ENCODE measurements at places on chromosomes 1 and 21. TPM values are rescaled to one million over a fixed set of nuclear protein-coding genes. Genes with fewer than 3 reads are reported as not detected.

- no peak for DNase-seq
- no peaks in the 10 kb centered on the region for H3K27me3 ChIP-seq
- H3K4me1 ChIP-seq = no peaks in the 10 kb centered on the region
- H3K4me3 ChIP-seq = no peak overlapping the region
- no peaks in the 10 kb centered on the region for H3K36me3 ChIP-seq
These were observed 33.7 kb downstream of the XCL2 start for GRCh38 chr1:168509875-168510791.

GRCh38 chr1:234820597-234820996 lies 210.6 kb upstream of the IRF2BP2 start:
- no peaks in the 10 kb centered on the region for H3K4me1 ChIP-seq
- no peaks in the 10 kb centered on the region for H3K27me3 ChIP-seq
- H3K4me3 ChIP-seq = no peak overlapping the region
- H3K27ac ChIP-seq = no peak overlapping the region
- H3K36me3 ChIP-seq = no peaks in the 10 kb centered on the region
- peak; percentile 20 for DNase-seq

FAM110D gene
- total RNA-seq = not detected

- H3K4me1 ChIP-seq = peaks cover 40% of the 10 kb centered on the region
- DNase-seq = no peak
- H3K27ac ChIP-seq = no peak overlapping the region
- no peaks in the 10 kb centered on the region for H3K36me3 ChIP-seq
These were observed 1.3 kb upstream of the EFNA3 start for GRCh38 chr1:155077346-155077745.

DNA sequence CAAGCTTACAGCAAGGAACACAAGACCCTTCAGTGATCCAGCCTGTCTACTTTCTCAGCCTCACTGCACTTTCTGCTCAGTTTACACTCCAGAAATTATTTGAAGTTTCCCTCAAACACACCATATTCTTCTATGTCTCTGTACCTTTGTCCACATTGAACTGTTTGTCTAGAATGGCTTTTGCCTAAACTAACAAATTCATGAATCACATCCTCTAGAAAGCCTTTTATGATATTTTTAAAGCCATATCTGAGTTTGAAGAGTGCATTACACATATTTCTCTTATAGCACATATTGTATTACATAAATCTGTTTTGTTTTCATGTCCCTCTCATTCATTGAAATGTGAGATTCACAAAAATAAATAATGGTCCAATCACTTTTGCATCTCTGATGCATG lies 446.0 kb upstream of the ZRANB2 start:
- DNase-seq = no peak
- no peak overlapping the region for H3K4me3 ChIP-seq
- no peaks in the 10 kb centered on the region for H3K4me1 ChIP-seq

DNA sequence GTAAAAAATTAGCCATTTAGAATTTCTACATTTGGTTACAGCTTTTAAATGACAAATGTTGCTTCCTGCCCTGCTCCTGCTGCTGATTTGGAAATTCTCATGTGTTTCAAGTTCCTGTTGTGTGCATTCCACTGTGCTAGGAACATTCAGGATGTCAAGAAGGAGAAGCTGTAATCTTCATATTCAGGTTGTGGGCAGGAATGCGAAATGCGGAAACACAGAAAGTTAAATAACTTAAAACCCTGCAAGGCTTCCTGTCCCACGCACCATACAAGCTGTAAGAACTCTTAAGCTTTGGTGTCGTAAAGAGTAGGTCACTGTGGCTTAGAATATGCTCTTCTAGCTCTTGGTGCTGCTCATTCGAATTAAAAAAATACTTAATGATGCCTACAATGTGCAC lies 52.6 kb downstream of the S100B start:
- H3K27me3 ChIP-seq = no peaks in the 10 kb centered on the region
- no peaks in the 10 kb centered on the region for H3K4me1 ChIP-seq
- DNase-seq = no peak
- H3K27ac ChIP-seq = no peak overlapping the region

CHODL gene
- total RNA-seq = 0.14 TPM

NBPF6 gene
- total RNA-seq = not detected

GRCh38 chr1:177080564-177080963 lies 83.9 kb downstream of the ASTN1 start:
- no peaks in the 10 kb centered on the region for H3K36me3 ChIP-seq
- H3K27ac ChIP-seq = no peak overlapping the region
- no peak overlapping the region for H3K4me3 ChIP-seq
- H3K27me3 ChIP-seq = peaks cover 3% of the 10 kb centered on the region
- no peaks in the 10 kb centered on the region for H3K4me1 ChIP-seq

- H3K27ac ChIP-seq = no peak overlapping the region
- H3K27me3 ChIP-seq = no peaks in the 10 kb centered on the region
- no peak for DNase-seq
- no peaks in the 10 kb centered on the region for H3K36me3 ChIP-seq
- H3K4me3 ChIP-seq = no peak overlapping the region
- H3K4me1 ChIP-seq = no peaks in the 10 kb centered on the region
These were observed 178.9 kb downstream of the PDE4B start for GRCh38 chr1:65971547-65971946.

LCE1D gene
- total RNA-seq = not detected

HES2 gene
- total RNA-seq = not detected

DNA sequence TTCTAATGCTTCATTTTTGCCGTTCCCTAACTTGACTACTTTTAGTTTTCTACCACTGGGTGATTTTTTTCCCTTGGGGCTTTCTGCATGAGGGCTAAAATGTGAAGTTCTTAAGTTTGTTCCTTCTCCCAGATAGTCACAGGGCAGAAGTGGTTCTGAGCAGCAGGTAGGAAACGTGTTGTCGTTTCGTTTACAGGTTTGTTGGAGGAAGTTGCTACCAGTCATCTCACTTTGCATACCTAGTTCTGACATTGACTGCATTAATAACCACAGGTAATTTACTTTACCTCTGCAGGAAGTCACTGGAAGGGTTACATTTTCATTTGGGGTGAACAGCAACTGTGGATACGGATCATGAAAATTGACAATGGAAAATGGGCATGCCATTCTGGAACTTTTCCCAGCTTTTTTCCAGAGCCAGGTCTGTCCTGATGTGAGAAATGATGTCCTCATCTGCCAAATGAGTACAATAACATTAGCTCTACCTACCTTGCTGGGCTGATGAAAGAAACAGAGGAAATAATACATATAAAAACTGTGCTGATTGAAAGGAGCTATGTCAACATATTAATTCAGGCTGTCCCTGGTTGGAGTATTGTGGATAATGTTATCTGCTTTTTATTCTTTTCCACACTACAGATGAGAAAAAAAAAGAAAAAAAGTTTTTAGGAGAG lies 94.2 kb downstream of the DISC1 start:
- no peaks in the 10 kb centered on the region for H3K27me3 ChIP-seq
- no peaks in the 10 kb centered on the region for H3K36me3 ChIP-seq
- no peak overlapping the region for H3K4me3 ChIP-seq
- no peak overlapping the region for H3K27ac ChIP-seq
- DNase-seq = no peak

JAM2 gene
- total RNA-seq = 0.26 TPM

DNA sequence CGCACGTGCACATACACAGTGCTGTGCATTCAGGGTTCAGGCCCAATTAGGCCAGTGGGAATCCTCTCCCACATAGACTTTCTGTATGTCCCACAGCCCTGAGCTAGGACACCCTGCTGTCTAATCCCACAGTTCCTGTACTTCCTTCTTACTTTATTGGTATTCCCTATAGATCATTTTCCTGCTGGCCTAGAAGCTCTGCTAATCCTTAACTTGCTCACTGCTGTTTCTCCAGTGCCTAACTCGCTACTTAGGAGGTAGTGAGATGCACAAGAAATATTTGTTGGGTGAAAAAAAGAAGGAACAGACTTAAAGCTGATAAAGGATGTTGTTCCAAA lies 34.1 kb upstream of the FHAD1 start:
- no peaks in the 10 kb centered on the region for H3K27me3 ChIP-seq
- H3K36me3 ChIP-seq = no peaks in the 10 kb centered on the region
- no peak for DNase-seq
- no peak overlapping the region for H3K4me3 ChIP-seq

FAM163A gene
- not detected for total RNA-seq

RXRG gene
- total RNA-seq = not detected

FCRL5 gene
- total RNA-seq = 0.93 TPM

- no peak overlapping the region for H3K27ac ChIP-seq
- H3K4me3 ChIP-seq = no peak overlapping the region
- H3K27me3 ChIP-seq = no peaks in the 10 kb centered on the region
- DNase-seq = no peak
- no peaks in the 10 kb centered on the region for H3K4me1 ChIP-seq
These were observed 339.9 kb downstream of the NTNG1 start for GRCh38 chr1:107480548-107481415.

DNA sequence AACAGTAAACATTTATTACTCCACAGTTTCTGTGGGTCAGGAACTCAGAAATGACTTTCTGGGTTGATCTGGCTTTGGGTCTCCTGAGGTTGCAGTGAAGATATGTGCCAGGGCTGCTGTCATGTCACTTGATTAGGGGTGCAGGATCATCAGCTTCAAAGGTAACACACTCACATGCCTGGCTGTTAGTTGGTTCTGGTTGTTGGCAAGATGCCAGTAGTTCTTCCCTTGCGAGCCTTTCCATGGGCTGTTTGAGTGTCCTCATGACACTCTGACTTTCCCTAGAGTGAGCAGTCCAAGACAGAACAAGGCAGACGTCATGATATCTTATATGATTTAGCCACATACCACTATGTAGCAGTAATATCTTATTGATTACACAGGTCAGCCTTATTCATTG lies 1.8 kb downstream of the SWT1 start:
- H3K27ac ChIP-seq = no peak overlapping the region
- no peaks in the 10 kb centered on the region for H3K36me3 ChIP-seq
- no peak overlapping the region for H3K4me3 ChIP-seq
- H3K27me3 ChIP-seq = no peaks in the 10 kb centered on the region
- H3K4me1 ChIP-seq = peaks cover 26% of the 10 kb centered on the region
- no peak for DNase-seq

GRCh38 chr1:101907264-101907663 lies 89.5 kb downstream of the OLFM3 start:
- H3K27me3 ChIP-seq = no peaks in the 10 kb centered on the region
- no peaks in the 10 kb centered on the region for H3K4me1 ChIP-seq
- H3K36me3 ChIP-seq = no peaks in the 10 kb centered on the region
- no peak overlapping the region for H3K4me3 ChIP-seq

DNA sequence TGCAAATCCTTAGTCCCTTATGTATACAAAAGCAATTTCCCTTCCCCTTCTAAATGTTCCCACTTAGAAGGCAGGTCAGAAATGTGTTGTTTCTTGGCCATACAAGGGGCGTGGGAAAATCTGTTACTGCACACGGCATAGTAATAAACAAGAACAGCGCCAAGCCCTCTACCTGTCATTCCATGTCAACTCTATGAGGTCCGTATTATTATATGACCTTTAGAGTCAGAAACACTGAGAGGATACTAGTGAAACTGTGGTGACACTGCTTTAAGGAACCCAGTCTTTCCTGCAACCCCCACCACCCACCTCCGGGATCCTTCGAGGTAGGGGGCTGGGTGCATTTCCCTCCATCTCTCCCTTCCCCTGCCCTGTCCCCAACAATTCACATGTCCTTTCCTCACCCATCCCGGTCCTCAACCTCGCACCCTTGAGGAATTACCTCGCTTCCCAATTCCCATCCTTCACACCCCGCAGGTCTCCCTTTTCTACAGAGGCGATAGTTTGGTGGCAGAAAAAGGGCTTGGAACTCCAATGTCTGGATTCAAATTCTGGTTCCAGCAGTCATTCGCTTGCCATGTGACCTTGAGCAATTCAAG lies 647 bp downstream of the SDHB start:
- H3K27ac ChIP-seq = peak overlapping the region; percentile 12
- peaks cover 13% of the 10 kb centered on the region for H3K4me1 ChIP-seq
- peak; percentile 51 for DNase-seq
- no peaks in the 10 kb centered on the region for H3K27me3 ChIP-seq

GREM2 gene
- total RNA-seq = not detected

KIF26B gene
- total RNA-seq = 2.3 TPM

ZBTB21 gene
- total RNA-seq = 1.2 TPM

DNA sequence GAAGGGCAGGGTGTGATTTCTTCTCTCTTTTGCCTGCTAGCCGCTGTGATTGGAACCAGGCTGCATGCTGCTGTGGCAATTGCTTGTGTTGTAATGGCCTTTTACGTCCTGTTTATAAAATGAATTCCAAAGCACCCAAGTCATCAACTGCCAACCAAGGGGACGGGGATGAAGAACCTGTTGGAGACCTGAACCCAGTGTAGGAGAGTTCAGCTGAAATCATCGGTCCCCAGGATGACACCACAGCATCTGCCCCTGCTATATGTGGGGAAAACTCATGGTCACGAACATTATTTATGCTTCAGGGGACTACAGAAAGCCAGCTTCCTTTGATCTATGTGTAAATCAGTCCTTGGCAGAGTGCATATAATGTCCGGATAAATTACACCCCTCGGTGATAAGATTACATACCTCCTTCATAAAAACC lies 3.8 kb downstream of the TMEM167B start:
- no peak overlapping the region for H3K4me3 ChIP-seq
- H3K27me3 ChIP-seq = no peaks in the 10 kb centered on the region
- DNase-seq = no peak
- H3K36me3 ChIP-seq = no peaks in the 10 kb centered on the region
- no peak overlapping the region for H3K27ac ChIP-seq

REN gene
- not detected for total RNA-seq

- H3K27me3 ChIP-seq = no peaks in the 10 kb centered on the region
- H3K4me3 ChIP-seq = no peak overlapping the region
- no peaks in the 10 kb centered on the region for H3K36me3 ChIP-seq
- no peak for DNase-seq
These were observed 2.8 kb downstream of the LDLRAP1 start for GRCh38 chr1:25546193-25546592.

- H3K36me3 ChIP-seq = no peaks in the 10 kb centered on the region
- H3K27ac ChIP-seq = no peak overlapping the region
- no peak overlapping the region for H3K4me3 ChIP-seq
- H3K27me3 ChIP-seq = no peaks in the 10 kb centered on the region
- no peaks in the 10 kb centered on the region for H3K4me1 ChIP-seq
These were observed 168.8 kb upstream of the NRIP1 start for GRCh38 chr21:15233611-15234010.

PCP4 gene
- total RNA-seq = not detected

DNA sequence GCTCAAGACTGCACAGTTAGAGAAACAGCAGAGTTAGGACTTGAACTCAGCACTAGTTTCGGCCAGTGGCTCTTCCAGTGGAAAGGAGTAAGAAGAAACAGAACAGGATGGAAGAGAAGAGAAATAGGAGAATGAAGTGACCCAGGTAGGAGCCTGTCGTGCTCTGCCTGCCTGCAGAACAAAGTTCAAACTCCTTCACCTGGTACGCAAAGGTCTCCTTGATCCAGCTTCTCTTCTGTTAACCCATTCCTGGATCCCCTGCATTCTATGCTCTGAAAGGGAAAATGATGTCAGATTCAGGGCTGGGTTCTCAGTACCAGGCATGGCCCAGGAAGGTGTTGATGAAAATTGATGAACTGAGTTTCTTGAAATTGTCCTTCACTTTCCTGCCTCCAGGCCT lies 3.9 kb downstream of the FAM229A start:
- H3K27me3 ChIP-seq = no peaks in the 10 kb centered on the region
- H3K4me3 ChIP-seq = no peak overlapping the region
- no peak for DNase-seq
- H3K27ac ChIP-seq = no peak overlapping the region
- peaks cover 10% of the 10 kb centered on the region for H3K4me1 ChIP-seq

FLG2 gene
- not detected for total RNA-seq

SLC6A9 gene
- total RNA-seq = 7.9 TPM

GNG12 gene
- total RNA-seq = not detected

- DNase-seq = no peak
- no peaks in the 10 kb centered on the region for H3K36me3 ChIP-seq
- no peaks in the 10 kb centered on the region for H3K4me1 ChIP-seq
- no peak overlapping the region for H3K4me3 ChIP-seq
These were observed 18.0 kb upstream of the MFSD2A start for GRCh38 chr1:39936724-39937491.

Measured in Karpas-422 (cell line).